ENCODE measurements at places on chromosomes 16 and 17.

DNA sequence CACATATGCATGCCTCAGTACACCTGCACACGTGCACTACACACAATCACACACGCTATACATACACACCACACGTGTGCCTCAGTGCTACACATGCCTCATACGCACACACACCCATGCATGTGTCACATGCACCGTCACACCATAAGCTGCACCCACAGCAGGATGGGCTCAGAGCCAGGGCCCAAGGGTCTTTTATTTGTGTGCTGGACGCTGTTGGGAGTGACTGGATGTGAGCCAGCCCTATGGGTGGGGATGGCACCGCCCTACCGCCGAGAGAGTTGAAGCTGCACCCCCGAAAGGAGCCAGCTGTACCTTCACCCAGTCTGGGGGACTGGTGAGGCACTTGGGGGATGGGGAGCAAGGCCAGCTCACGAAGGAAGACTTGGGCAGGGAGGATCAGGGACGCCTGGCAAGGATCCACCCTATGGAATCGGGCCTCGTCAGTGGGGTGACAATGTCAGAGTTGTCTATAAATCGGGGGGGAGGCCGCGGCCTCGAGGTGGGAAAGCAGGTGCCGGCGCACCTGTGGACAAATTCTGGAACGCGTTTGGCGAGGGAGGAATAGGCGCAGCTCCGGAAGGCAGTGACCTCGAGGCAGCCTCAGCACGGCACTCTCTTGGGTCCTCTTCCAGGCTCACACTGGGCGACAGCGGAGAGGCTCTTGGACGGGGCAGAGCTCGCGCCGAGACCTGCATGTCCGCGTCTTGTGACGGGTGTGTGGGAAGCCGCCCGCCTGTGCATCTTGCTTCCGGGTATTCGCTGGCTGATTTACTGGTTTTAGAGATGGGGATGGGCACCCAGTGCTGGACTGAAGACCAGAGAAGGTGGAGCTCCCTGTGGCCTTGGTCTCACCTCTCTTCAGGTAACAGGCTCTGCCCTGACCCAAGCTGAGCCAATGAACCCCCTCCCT is 7.3 kb downstream of the RGS11 start:
- no peak for DNase-seq

DNA sequence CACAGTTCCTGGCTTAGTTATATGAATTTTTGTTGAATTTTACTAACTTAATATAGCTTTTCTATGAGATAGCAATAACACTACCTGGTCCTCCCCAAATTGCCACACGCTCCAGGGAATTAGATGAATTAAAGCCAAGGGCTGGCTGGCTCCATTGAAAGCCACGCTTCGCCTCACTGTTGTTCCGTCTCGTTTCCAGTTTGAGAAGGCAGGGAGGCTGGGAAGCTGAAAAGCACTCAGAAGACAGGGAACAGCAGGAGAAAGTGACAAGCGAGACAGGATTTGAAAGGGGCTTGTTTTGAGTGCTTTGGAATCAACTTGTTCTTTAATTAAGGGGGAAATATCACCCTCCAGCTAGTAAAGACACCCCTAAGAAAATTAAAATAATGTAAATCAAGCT is 425.3 kb downstream of the CA10 start:
- no peak for DNase-seq

GRCh38 chr17:8047769-8048110 is 8.9 kb downstream of the ALOX15B start:
- DNase-seq = no peak

- no peak for DNase-seq
These were observed 21.5 kb downstream of the GRB7 start for GRCh38 chr17:39759204-39759603.

DNA sequence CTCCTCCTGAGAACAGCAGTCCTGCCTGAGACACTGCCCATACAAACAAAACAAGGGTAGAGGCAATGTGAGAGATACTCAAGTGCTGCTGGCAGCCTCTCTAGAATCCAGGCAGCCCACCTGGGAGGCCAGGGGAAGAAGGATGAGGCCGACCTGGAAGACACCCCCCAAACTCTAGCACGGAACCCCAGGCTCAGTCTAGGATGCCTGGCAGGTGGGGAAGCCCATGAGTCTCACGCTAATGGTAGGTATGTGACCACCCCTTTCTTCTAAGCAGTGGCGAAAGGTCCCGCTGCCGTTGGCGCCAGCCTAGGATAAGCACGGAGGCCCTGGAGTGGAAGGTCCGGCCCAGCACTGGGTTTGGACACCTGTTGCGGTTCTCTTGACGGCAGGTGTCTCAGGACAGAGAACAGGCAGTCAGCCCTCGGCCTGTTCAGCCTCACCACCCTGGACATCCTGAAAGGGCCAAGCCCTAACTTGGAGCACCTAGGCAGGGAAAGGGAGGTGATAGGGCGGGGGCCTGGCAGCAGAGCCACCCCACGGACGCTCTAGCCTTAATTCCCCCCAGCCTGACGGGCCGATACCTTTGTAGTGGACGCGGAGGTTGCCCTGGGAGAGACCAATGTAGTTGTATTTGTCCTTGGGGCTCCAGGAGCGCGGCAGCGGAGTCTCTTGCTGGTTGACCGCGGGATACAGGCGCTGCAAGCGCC is 487 bp downstream of the RANBP10 start:
- no peak for DNase-seq

GRCh38 chr17:17468217-17469010 is 8.4 kb upstream of the MED9 start:
- DNase-seq = no peak

DNA sequence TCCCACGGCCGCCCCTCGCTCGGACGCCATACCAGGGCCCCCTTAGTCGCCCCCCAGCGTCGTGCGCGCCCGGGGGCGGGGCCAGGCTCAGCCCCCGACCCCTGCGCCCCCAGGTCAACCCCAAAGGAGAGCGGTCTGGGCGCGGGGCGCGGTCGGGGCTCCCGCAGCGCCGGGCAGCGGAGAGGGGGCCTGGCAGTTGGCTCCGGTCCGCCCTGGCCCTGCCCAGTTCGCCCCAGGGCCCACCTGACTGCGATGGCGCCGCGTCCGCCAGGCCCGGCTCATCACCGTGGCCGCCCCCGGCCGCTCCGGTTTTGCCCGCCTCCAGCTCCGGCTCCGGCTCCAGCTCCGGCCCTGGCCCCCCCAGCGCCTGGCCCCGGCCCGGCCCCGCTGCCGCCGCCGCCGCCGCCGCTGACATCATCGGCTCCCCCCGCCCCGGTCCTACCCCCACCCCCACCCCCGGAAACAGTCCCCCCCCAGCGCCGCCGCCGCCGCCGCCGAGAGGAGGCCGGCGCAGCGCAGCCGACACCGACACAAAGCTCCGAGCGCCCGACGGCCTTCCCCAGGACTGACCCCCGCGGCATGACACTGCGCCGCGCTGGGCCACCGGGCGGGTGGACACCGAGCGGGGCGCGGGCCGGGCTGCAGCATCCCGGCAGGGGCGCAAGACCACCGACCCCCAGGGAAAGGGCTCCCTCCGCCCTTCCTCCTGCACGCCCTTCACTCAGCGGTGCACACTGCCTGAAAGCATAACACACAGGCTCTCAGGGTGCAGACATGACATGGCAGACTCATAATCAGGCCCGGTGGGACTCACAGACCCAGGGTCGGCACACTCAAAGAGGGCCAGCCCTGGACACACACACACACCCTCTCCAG is at the start of gene ZBTB4:
Gene ZBTB4, minus strand, starts transcription at position 419 of the 876 bp plus-strand sequence. CDS start 12,830 bp downstream, outside the sequence.
- DNase-seq = no peak

DNA sequence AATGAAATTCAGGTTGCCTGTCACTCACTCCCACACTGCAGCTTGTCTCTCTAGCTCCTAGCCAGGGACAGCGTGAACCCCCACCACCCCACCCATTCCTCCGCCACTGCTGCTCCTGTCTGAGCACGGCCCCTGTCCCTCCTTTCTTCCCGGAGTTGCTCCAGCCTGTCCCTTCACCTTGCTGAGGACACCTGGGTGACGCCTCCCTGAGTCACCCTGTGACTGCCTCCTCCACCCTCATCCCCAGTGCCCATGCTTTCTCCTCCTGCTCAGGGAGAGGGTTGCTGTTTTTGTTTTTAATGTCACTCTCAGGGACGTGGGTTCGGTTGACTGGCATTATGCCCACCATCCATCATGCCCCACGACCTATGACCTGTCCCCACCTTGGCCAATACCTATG is 25.8 kb upstream of the NAT9 start:
- DNase-seq = no peak

GRCh38 chr16:57257455-57258070 is 12.5 kb downstream of the ARL2BP start:
- DNase-seq = no peak

GRCh38 chr16:48317026-48317425 is 68.2 kb downstream of the SIAH1 start:
- no peak for DNase-seq

GRCh38 chr16:8905168-8905762 is 23.1 kb downstream of the LITAFD start:
- DNase-seq = no peak

GRCh38 chr17:74430706-74431567 is 951 bp upstream of the GPRC5C start:
- DNase-seq = peak; percentile 31

DNA sequence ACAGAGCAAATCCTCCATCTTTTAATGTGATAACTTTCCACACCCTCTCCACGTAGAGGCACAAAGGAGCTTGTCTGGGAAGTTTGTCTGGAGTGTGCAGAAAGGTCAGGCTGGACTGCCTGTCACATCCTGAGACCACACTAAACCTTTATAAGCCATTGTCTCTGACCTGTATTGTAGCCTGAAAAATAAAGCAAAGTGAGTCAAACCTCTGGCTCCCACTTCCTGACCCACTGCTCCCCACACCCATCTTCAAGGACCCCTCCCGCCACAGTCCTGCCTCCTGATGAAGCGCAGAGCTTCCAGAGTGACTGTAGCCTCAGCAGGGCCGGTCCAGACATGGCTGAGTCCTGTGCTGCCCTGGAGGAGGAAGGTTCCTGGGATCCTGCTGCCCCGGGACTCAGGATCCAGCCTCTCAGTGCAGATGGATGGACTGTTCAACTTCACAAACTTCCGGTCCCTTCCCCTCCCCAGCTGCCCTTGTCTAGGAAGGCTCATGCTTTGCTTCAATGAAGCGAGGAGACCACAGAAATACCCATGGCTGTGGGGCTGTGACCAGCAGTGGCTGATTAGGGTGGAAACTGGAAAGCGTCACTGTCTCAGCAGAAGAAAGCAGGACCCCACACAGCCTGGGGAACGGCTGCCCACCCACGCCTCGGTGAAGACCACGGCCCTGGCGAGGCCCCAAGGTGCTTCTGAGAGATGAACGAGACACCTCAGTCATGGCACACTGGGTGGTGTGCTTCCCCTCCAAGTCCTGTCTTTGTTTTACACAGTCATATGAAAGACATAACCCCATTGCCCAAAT is 30.9 kb upstream of the CLEC18B start:
- no peak for DNase-seq

DNA sequence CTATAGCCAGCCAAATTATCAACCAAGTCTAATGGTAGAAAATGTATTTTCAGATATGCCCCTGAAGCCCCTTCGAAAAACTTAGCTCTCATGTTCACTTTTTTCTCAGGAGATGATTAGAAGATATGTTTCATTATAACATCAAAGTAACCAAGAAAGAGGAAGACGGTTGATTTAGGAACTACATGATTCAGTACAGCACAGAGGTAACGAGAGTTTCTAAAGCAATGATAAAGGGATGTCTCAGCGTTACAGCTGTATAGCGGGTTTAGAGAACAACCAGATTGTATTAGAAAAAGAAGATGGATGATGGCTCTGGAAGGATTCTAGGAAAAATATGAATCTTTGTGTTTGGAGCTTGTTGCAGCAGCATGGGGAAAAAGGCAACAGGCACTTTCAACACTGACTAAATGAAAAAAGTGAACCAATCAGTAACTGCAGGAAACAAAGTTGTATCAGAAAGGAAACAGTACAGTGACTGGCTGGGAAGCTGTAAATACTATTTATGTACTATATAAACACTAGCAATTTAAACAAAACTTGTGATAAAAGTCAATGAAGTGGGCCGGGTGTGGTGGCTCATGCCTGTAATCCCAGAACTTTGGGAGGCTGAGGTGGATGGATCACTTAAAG is 21.5 kb downstream of the MBTD1 start:
- DNase-seq = no peak

DNA sequence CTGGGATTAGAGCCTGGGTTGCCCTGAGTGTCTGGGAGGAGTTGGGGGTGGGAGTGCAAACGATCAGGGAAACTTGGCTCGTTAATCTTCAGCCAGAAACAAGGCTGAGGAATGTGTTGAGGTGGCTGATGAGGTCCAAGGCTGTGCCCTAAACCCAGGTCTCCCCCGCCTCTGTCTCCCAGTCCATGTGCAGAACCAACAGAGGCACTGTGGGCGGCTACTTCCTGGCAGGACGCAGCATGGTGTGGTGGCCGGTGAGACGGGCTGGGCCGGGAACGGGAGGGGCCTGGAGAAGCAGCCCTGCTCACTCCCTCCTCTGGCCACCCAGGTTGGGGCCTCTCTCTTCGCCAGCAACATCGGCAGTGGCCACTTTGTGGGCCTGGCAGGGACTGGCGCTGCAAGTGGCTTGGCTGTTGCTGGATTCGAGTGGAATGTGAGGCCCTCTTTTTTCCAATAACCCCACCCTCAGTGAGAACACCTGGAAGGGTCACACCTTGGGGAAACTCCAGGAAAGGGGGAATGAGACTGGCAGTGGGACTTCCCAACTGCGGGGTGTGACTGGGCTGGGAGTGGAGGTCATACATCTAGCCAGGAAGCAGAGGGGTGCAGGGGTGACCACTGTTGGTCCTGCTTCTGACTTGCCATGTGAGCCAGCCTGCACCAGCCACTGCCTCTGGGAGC is 1.7 kb downstream of the SLC5A2 start:
- DNase-seq = no peak

DNA sequence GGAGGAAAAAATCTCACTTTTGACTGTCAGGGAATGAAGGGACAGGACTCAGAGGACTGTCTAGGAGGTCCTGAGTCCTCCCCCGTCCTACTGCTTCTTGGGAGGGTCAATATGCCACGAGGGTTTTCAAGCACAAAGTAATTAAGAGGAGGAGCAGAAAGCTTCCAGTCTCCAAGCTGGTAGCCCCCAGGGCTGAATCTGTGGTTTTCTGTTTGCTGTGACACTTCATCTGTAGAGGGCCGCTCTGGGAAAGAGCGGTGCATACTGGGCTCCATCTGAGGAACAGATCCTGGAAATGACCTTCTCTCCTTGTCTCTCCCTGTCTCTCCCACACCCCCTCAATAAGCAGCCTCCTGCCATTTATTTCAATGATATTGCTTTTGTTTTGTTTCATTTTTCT is 180.1 kb upstream of the SDK2 start:
- no peak for DNase-seq

DNA sequence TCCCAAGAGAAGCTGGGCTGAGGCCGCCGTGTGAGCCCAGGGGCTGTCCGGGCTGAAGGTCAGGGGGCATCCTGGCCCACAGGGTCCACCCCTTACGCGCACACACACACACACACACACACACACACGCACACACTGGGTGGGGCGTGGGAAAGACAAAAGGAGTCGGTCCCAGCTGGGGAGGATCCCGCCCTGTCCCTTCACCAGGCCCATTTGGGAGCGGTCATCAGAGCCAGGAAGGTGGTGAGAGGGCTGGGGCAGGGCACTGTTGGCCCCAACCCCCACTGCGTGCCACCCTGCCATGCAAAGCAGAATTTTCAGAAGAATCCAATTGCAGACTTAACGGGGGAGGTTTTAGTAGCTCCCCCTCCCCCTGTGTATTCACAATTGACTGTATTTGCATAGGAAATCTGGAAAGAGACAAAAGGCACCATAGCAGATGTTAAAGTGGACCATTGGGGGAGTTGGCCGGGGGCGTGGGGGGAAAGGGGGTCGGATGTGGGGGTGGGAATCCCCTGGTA is 11.3 kb upstream of the CD300A start:
- no peak for DNase-seq

- no peak for DNase-seq
These were observed 29.7 kb downstream of the FANCA start for GRCh38 chr16:89786474-89787364.
